ENCODE measurements at places on chromosomes 4 and X.

GRCh38 chrX:110008011-110008635, 5.2 kb downstream of the TMEM164 start:
- no peak for DNase-seq

- DNase-seq, result no peak
Measured at GRCh38 chrX:95628796-95629195, 1055.8 kb upstream of the DIAPH2 start.

DNA sequence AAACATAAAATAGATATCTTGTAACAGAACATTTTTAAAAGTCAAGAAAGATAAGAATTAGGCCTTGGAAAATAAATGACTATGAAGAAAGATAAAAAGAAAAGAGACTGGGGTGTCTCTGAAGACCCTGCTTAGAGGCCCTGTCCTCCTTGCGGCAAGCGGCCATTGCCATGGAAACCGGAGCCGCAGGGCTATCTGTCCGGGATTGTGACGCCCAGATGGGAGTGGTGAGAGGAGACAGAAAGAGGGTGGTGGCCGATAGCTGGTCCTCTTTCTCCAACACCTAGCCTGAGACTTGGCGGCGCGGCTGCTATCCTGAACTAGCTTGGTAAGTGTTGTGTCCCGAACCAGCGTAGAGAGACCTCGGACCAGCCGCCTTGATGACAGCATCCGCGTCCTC, at the start of gene DUSP21:
Gene DUSP21, plus strand, starts transcription at position 269 of the 400 bp plus-strand sequence. Its CDS starts 112 bp downstream, at position 381.
- DNase-seq, result no peak

GRCh38 chrX:130109429-130110378, 593 bp downstream of the ELF4 start:
- no peak for DNase-seq

DNA sequence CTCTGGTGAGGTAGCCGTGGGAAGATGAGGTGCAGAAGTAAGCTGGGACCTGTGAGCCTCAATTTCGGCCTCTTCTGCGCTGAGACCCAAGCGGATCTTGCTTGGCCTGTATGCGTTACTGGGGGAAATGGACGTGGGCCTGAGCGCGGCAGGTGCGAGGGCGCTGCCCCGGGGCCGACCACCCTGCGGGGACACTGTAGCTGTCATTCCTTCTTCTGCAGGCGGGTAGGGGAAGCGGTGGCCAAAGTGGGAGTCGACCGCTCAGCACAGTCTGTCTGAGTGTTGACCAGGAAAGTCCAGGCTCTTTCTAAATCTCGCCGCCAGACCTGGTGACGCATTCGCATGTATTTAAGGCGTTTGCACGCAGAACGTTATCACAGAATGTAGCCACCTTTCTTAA, 3.3 kb upstream of the LRAT start:
- no peak for DNase-seq

GRCh38 chr4:179361978-179362486, 1919.8 kb upstream of the AGA start:
- no peak for DNase-seq

- DNase-seq, result no peak
Measured at GRCh38 chrX:129719931-129720530, 18.7 kb upstream of the XPNPEP2 start.

- DNase-seq, result no peak
Measured at GRCh38 chr4:150250293-150250997, 172.2 kb downstream of the DCLK2 start.

DNA sequence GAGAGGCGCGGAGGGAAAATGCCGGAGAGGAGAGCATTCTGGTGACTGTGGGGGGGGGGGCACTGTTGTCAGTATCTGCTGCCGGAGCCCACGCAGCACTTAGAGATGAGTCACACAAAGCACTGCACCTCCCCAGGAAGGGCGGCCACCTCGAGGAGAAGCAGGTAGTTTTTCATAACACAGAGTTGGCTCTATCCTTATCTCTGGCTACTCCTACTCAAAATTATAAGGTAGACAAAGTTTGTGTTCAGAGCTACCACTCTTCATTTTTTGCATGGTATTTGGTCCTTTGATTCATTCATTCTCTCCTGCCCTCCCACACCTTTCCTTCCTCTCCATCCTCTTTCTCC, 76.2 kb upstream of the SCOC start:
- DNase-seq, result no peak

DNA sequence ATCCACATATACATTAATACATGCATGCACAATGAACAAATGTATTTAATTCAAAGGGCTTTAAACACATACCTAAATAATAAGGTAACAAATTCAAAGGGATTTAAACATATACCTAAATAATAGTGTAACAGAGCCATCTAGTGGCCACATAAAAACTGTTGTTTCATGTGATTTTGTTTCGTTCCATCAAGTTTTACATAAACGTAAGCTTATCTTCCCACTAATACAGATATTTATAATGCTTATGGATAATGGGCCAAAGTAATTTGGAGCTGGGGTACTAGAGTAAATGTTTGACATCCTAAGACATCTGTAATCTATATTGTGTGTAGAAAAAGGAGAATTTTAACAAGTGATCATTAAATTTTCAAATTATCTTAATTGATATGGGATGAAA, 82.3 kb downstream of the PRSS12 start:
- DNase-seq, result no peak

DNA sequence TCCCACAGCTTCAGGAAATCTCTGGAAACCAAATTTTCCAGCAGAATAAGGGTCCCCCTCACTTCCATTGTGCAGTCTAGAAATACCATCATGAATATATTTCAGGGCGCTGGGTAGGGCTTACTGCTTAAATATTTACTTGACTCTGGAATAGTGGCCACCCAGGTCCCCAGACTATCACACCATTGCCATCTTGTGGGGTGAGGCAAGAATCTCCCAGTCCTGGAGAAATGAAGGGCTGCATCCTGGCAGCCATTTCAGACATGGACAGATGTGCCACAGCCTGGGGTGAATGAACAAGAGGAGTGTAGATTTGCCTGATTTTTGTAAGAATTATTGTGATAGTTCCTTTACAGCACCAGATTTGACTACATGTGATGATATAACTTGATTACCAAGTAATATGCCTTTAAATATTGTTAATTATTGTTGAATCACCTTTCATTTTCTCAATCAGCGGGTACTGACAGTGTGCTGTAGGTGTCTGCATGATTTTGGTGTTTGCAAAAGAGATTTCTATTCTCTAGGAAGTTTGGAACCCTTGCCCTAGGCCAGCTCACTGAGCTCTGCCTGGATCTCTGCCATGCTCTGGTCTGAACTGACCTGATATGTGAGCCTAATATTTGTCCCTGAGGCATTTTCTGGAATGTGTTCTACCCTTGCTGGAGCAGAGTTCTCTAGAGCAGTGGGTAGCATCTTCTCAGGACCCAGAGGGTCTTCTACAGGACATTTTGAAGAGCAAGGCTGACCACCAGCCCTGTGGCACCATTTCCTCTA, 183.4 kb downstream of the KIT start:
- peak; percentile 41 for DNase-seq

- DNase-seq, result no peak
Measured at GRCh38 chr4:5033281-5033841, 14.1 kb upstream of the CYTL1 start.

GRCh38 chr4:112279882-112280315, 5.8 kb downstream of the TIFA start:
- no peak for DNase-seq

GRCh38 chr4:38684951-38685844, 21.2 kb downstream of the KLF3 start:
- DNase-seq, result no peak

DNA sequence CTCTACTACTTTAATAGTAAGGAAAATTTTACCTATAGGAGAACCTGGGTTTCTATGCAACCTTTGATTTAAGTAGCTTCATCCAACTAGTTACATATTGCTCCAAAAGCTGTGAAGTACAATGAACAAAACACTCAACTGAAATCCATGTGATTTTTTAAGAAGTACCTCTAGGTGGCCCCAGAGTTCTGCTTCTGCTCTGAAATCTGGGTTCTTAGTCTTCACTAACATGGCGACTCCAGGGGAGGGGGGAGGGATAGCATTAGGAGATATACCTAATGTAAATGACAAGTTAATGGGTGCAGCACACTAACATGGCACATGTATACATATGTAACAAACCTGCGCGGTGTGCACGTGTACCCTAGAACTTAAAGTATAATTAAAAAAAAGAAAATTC, 73.4 kb upstream of the MAGEB2 start:
- DNase-seq, result peak; percentile 3

DNA sequence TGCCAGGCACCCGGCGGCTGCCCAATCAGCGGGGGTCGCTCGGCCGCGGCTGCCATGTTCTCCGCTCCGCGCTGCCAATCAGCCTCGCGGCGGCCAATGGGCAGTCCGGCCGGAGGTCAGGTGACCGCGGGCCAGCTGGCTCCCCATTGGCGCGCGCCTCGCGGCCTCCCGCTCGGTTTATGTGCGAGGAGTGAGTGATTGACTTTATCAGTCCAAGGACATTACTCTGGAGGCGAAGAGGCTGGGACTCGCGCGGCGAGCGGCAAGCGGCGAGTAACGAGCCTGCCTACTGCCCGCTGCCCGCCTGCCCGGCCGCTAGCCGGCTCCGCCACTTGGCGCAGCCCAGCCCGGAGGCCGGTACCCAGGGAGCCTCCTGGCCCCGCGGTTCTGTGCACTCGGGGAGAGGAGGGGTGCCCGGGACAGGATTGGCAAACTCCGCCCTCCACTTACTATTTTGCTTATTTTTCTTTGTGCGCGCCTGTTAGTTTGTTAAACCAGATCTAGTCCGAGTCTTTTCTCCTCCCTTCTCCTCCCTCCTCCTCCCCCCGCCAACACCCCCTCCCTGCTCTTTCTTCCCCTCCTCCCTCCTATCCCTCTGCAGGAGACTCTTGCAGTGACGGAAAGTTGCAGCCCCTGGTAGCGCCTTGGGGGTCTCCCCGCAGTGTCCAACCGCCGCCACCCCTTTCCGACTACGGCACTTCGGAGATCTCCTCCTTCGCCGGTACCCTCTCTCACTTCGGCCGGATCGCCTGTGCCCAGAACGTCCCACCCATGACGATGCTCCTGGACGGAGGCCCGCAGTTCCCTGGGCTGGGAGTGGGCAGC, at the start of gene ZIC3:
Gene ZIC3, plus strand, starts transcription at position 207 of the 825 bp plus-strand sequence. Its CDS starts 565 bp downstream, at position 772.
- no peak for DNase-seq

GRCh38 chrX:122087341-122087740, 1039.9 kb downstream of the GLUD2 start:
- no peak for DNase-seq

DNA sequence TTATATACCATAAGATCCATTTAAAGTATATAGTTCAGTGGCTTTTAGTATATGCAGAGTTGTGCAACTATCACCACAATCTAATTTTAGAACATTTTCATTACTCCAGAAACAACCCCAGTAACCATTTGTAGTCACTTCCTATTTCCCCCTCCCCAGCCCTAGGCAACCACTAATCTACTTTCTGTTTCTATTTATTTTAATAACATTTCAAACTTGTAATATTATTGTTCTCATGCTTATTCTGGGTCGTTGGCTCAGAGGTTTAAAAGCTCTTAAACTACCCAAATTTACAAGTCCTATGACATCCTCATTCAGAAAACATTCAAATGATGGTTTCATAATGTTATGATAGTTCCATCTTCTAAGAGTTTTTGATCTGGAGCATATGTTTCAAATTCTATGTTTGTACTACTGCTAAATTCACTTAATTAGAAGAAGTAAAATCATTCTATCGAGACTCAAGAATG, 18.4 kb downstream of the XIAP start:
- no peak for DNase-seq

- DNase-seq, result peak; percentile 12
Measured at GRCh38 chr4:31272331-31273061, 552.3 kb downstream of the PCDH7 start.

DNA sequence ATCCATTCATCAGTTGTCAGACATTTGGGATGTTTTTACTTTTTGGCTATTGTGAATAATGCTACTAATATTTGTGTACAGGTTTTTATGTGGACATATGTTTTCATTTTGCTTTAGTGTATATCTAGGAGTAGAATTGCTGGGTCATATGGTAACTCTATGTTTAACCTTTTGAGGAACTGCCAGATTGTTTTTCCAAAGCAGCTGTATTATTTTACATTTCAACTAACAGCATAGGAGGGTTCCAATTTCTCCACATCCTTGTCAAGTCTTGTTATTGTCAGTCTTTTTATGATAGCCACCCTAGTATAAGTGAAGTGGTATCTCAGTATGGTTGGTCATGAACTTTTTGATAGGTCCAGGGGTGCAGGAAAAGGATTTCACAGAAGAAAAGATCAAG, 114.5 kb upstream of the FAM9C start:
- DNase-seq, result no peak

DNA sequence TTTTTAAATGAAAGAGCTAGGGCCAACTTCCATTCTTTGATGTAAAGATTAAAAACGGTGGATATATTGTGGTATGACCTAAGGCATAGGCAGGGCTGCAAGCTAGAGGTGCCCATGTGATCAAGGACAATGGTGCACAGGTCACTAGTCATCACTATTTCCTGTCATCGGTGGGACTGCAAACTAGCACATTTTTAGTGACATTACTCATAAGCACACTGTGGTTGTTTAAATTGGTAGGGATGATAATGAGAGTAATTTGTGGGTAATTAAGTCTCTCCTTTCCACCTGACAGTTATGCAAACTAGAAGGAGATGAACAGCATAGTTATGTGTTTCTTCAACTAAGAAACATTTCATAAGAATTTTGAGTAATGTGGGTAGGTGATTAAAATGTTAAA, 85.4 kb downstream of the GPRIN3 start:
- DNase-seq, result no peak

GRCh38 chr4:154491341-154492271, at the start of gene DCHS2:
Gene DCHS2, minus strand, starts transcription at chr4:154491799. Its CDS starts 444 bp downstream, at chr4:154491355.
- DNase-seq, result no peak

DNA sequence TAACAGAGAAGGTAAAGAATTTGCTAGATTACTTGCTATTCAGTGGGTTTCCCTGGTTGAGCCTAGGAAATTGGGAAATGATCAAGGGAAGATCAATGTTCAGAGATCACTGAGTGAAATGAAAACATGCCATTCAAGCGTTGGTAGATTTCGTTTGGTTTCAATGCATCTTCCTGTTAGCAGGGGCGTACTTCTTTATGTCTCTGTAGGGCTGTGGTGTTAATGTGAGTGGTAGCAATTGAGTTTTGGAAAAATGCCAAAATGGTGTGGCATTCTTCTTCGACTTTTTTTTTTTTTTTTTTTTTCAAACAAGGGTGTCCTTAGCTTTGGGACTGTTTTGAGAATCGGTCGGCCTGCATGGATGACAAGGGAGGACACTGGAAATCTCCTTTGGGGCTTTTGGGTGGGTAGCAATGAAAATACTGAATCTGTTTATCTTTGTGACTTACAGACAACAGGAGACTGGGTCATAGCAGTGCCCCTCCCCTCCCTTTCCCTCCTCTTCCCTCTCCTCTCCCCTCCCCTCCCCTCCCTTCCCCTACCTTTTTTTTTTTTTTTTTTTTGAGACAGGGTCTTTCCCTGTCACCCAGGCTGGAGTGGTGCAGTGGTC, 50.4 kb downstream of the SPRY1 start:
- no peak for DNase-seq

GRCh38 chr4:105050896-105051295, 95.8 kb upstream of the TET2 start:
- no peak for DNase-seq

DNA sequence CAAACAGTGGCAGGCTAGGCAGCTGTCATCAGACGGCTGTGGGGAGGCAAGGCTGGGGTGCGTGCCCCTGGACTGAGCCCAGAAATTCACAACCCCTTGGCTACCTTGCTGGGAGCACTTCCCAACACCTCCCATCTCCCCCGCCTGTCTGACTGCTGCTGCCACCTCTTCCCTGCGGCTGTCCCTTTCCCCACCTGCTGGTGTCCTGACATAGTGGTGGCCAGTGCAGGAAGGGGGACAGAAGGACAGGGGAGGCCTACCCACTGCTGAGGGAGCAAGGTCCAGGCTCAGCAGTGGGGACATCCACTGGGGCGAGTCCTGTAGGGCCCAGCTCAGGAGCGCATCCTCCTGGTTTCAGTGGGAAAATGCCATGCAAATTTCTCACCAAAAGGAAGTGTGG, 3.4 kb downstream of the ABCD1 start:
- no peak for DNase-seq

GRCh38 chr4:1749826-1750225, 28.5 kb downstream of the TACC3 start:
- no peak for DNase-seq

Measured in HS-27A (cell line).